ENCODE measurements at places on chromosomes 4 and X.

GRCh38 chr4:81648576-81649275 lies 177.0 kb upstream of the RASGEF1B start:
- DNase-seq: peak; percentile 8

DNA sequence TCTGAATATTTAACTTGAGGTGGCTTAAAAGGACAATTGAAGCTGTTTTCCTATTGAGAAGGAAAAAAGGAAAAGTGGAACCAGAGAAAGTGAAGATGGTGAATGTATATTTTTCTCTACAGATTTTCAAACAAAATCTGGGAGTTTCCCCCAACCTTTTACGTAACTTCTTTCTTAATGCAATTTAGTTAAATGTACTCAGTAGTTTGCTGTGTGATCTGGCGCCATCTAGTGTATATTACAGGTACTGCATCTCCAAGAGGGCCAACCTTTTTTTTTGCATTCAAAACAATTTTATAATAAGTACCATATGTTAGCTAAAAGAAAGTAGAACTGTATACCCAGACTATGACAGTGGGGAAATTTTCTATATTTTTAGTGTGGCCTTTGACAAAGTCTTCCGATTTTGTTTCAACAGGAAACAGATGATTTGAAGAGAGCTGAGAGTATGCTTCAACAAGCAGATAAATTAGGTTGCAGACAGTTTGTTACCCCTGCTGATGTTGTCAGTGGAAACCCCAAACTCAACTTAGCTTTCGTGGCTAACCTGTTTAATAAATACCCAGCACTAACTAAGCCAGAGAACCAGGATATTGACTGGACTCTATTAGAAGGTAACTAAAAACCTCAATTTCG lies 82.0 kb downstream of the PLS3 start:
- DNase-seq: peak; percentile 1

- no peak for DNase-seq
Observed at GRCh38 chr4:109094056-109094455, 208.4 kb downstream of the COL25A1 start.

DNA sequence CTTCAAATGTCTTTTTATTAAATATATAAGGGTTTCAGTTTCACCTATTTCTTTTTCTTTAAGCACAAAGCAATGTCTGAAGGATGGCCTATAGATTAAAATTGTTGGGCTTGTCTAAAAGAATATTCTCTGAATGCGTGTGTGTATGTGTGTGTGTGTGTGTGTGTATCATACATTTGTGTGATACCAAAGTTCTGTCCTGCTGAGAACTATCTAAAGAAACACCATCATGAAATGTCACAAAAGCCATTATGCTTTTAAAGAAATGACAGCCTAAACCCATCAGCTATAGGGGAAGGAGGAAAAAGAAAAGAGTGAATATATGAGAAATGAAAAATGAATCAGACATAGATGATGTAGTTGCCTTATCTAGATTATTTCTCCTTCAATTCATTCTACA lies 1501.5 kb upstream of the TENM3 start:
- DNase-seq: no peak

GRCh38 chrX:46072372-46072771 lies 472.8 kb downstream of the ZNF674 start:
- DNase-seq: no peak

DNA sequence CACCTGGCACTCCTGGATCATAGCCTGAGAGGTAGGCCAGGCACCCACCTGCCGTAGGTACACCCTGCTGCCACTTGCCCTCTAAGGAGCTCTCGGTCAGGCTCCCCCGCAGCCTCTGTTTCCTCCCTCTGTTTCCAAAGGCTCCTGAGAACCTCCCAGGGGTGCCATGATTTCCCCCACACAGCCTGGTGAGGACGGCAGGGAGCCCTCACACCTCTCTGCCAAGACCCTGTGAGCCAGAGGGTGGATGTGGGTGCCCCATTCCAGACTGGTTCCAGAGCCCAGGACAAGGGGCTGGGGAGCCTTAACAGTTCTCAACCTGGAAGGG lies 1.6 kb upstream of the ABLIM2 start:
- no peak for DNase-seq

DNA sequence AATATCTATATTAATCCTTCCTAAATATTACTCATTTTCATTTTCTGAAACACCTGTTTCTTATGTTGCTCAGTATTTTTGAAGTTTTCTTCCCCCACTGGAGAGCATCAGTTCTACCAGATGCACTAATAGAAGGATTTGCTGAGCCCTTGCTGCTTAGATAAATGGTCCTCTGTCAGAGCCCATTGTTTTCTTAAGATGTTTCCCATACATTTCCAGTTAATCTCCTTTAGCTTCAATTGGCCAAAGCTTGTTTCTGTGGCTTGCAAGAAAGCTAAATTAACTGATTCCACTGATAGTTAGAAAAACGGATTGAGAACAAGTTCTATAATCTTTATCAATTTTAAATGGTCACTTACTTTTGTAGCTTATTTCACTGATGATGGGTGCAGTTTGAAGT lies 1425.5 kb downstream of the PCDH18 start:
- no peak for DNase-seq

- DNase-seq: no peak
Observed at GRCh38 chr4:82706349-82707000, 92.1 kb downstream of the SCD5 start.

DNA sequence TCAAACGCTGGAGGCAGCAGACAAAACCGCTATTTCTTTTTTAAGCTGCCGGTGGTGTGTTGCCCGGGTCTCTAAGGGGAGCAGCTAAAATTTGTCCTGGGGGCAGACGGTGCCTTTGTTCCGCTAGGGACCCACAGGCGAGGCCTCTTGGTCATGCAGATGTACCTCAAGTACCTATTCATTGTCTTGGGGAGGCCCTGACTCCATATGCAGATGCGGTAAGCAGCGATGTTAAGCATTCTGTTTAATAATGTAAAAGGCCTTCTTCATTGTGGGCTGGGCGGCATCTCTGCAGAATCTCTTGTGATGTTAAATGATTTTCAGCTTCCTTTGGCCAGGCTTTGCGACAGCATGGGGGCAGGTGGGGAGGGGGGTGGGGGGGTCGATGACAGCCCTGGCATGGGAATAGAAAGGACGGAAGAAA lies 98.9 kb upstream of the PJA1 start:
- no peak for DNase-seq

GRCh38 chr4:38821739-38822138 lies 17.1 kb upstream of the TLR1 start:
- DNase-seq: no peak

DNA sequence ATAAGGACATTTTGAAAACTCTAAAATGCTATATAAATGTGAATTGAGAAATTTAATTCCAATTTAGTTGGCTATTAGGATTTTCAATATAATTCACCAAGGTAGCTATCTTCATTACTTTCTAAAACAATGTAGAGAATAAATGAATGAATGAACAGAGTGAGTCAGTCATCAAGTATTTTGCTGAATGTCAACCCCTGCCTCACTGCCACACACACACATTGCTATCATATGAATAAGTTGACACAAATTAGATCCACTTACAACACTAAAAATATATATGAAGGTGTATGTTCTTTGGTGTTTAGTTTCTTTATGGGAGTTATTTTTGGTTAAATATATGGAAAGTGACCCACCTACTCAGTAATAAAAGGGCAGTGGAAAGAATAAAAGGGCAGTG lies 141.4 kb upstream of the SMIM10 start:
- no peak for DNase-seq

DNA sequence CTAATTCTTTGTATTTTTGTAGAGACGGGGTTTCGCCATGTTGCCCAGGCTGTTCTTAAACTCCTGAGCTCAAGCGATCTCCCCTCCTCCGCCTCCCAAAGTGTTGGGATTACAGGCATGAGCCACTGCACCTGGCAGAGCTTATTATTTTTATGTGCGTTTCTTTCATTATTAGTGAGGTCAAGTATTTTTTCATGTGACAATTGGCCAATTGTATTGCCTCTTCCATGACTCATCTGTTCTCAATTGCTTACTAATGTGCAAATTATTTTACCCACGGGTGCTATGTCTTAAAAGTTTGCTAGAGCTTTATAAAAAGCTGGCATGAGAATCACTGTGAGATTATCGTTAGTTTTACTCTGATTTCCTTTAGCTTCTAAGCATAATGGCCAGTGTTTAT lies 13.0 kb upstream of the ARX start:
- no peak for DNase-seq

DNA sequence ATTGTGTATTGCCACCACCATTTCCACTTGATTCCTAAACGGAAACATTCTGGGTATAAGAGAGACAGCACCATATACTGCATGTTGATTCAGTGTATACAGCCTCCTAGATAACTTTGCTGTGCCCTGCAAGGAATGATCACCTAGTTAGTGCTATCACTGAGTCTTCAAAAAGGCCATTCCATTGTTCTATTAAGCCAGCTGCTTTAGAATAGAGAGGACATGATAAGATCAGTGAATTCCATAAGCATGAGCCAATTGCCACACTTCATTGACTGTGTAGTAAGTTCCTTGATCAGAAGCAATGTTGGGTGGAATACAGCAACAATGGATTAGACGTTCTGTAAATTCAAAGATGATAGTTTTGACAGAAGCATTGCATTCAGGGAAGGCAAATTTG lies 1047.3 kb downstream of the PCDH18 start:
- no peak for DNase-seq

- no peak for DNase-seq
Observed at GRCh38 chr4:75948822-75949444, 8.1 kb upstream of the NAAA start.

- DNase-seq: no peak
Observed at GRCh38 chr4:37320513-37321235, 76.1 kb downstream of the NWD2 start.

GRCh38 chr4:170400361-170400760 lies 310.6 kb upstream of the AADAT start:
- no peak for DNase-seq

- DNase-seq: no peak
Observed at GRCh38 chr4:172050911-172051310, 237.7 kb downstream of the GALNTL6 start.

GRCh38 chr4:105182211-105182610 lies 35.5 kb downstream of the TET2 start:
- DNase-seq: no peak

DNA sequence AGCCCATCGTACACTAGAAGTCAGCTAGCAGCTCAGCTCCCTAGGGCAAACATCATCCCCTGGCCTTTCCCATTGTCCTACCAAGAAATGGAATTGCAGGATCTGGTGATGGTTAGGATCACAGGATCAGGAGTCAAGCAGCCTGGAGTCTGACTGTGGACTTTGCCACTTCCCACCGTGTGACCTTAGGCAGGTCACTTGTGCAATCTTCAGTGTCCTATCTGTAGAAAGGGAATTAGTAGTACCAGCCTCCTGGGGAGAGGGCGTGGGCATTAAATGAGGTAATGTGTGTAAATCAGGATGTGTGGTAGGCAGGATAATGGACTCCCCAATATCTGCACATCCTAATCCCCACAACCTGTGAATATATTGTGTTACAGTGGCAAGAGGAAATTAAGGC lies 38.6 kb upstream of the APLN start:
- DNase-seq: no peak

GRCh38 chr4:75698963-75699228 lies 25.5 kb upstream of the USO1 start:
- no peak for DNase-seq

GRCh38 chr4:146222313-146222712 lies 8.0 kb downstream of the REELD1 start:
- no peak for DNase-seq

GRCh38 chr4:140996766-140997165 lies 136.5 kb downstream of the RNF150 start:
- DNase-seq: no peak

DNA sequence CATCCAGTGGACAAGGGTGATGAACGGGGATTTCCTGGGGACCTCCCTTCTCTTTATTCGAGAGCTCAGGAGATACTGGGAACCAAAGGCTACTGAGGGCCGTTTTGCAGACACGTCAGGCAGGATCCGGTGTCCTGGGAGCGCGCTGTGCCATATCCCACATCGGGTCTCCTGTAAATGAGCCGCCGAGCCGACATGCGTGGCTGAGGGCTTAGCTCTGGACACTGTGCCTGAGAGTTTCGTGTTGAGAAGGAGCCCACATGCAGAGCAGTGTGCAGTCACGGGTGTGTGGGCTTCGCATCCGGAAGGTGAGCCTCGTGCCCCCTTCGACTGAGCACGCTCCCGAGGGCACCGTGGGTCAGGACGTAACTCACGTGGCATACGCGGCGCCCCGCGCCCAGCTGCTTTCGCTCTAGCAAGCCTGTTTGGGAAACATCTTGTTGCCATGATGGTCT lies 28.5 kb upstream of the HGFAC start:
- no peak for DNase-seq

DNA sequence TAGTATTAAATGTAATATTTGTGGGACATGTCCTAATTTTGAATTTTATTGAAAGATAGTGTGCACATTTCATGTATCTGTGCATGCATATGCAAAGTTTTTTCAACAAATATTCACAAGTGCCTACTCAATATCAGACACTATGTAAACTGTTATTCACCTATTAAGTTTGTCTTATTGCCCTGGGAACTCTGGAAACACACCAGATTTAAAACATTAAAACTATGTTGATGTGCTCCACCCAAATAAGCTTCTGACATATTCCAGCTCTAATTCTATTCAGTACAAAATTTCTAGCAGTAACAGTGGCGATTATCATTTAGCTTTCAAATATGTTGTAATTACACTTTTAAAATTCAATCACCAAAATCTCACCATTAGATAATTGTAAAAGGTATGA lies 183.1 kb upstream of the TTC29 start:
- DNase-seq: no peak

DNA sequence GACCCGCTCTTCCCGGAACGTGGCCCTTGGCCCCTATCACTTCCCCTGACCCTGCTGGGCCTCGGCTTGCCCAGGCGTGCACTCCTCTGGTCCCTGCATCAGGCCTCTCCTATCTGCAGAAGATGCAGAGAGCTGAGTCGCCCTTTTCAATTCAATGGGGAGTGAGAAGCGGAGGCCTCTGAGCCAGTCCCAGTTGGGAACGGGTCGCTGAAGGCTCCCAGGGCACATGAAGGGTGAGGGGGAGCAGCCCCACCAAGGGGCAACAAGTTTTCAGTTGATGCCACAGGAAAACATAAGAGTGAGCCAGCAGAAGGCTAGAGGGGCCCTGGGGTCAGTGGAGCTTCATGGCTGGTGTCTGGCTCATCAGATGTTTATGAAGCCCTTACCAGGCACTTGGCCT lies 17.1 kb downstream of the PSAPL1 start:
- DNase-seq: no peak

DNA sequence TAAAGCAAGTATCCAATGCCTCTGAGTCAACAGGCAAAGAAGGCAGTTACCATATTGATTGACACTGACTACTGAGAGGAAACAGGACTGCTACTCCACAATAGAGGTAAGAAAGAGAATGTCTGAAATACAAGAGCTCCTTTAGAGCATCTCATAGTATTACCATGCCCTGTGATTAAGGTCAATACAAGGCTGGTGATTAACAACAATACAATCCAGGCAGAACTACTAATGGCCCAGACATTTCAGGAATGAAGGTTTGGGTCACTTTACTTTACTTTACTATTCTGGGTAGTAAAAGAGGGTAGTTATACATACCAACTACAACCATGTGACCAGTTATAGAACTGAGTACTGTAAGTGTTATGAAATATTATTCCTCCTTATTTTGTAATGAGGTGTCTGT lies 44.5 kb downstream of the BRWD3 start:
- DNase-seq: no peak

- DNase-seq: no peak
Observed at GRCh38 chr4:140466146-140466545, 31.9 kb downstream of the MGAT4D start.

- DNase-seq: no peak
Observed at GRCh38 chr4:2634014-2634413, 97.6 kb downstream of the FAM193A start.

- no peak for DNase-seq
Observed at GRCh38 chr4:18394656-18395055, 373.1 kb upstream of the LCORL start.
